NCI-H82 (cell line): ENCODE measurements at places on chromosomes 1 and 21.

- DNase-seq = no peak
Measured at GRCh38 chr1:8702472-8702849, 115.0 kb downstream of the RERE start.

GRCh38 chr1:213940947-213941346, 46.8 kb upstream of the PROX1 start:
- no peak for DNase-seq

- no peak for DNase-seq
Measured at GRCh38 chr1:225840713-225841112, 30.8 kb downstream of the EPHX1 start.

GRCh38 chr1:243930822-243931671, 81.0 kb upstream of the AKT3 start:
- DNase-seq = peak; percentile 83

- no peak for DNase-seq
Measured at GRCh38 chr1:119293797-119294196, 74.8 kb upstream of the HAO2 start.

- DNase-seq = no peak
Measured at GRCh38 chr1:65704318-65704717, 88.4 kb upstream of the PDE4B start.

- DNase-seq = no peak
Measured at GRCh38 chr1:2970311-2971071, 50.8 kb upstream of the ACTRT2 start.

DNA sequence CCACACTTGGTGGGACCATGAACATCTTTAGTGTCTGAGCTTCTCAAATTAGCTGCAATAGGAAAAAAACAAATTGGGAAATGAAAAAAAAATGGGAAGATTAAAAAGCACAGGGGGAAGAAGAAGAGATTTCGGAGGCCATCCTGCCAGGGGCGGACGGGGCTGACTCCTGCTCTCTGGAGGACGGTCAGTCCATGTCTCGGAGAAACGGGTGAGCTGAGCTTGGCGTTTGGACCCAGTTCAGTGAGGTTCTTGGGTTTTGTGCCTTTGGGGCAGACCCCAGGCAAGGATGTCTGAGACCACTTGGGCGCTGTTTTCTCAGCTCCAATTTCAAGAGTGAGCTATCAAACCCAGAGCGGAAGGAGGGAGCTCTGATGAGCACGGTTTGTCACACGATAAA, 123.9 kb downstream of the PRDM2 start:
- no peak for DNase-seq

DNA sequence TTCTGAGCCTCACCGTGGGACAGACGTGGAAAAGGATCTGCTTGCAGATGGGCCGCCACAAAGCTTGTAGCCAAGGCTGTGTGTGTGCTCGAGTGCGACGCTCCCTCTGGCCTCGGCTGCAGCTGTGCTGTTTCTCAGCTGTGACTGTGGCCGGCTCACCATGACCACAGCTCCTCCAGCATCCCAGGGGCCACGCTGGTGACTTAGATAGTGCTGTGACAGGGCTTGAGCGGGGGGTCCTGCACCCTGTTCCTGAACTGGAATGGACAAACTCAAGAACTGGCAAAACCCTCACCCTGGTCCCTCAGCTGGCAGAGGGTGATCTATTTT, 17.4 kb upstream of the ACTRT2 start:
- no peak for DNase-seq
